ENCODE measurements at places on chromosomes 1 and 21. TPM values are rescaled to one million over a fixed set of nuclear protein-coding genes. Genes with fewer than 3 reads are reported as not detected.

Gene LCE1C
- not detected for total RNA-seq

Gene LCE3A
- not detected for total RNA-seq

Gene PTPN14
- total RNA-seq: 47.5 TPM

Gene GPR153
- total RNA-seq: 1.9 TPM

Gene LHX8
- total RNA-seq: not detected

Gene FMO2
- not detected for total RNA-seq

Gene ARHGEF16
- 0.05 TPM for total RNA-seq

Gene KCNH1
- total RNA-seq: 3.1 TPM

Gene ADORA1
- 6.2 TPM for total RNA-seq

Gene TNFRSF1B
- total RNA-seq: 0.16 TPM

Gene OR2M3
- total RNA-seq: not detected

Gene SPRR2G
- total RNA-seq: not detected

Gene SHE
- not detected for total RNA-seq

Gene LRRC8D
- 22.2 TPM for total RNA-seq

Gene GPA33
- 1.0 TPM for total RNA-seq

Gene AMPD1
- total RNA-seq: not detected

Gene LAMC2
- total RNA-seq: 55.4 TPM
